Mesendoderm (in vitro differentiated cells): ENCODE measurements at places on chromosomes 13 and 19.
A peak's percentile ranks its signal among the peaks of the same experiment; 100 is the strongest.

DNA sequence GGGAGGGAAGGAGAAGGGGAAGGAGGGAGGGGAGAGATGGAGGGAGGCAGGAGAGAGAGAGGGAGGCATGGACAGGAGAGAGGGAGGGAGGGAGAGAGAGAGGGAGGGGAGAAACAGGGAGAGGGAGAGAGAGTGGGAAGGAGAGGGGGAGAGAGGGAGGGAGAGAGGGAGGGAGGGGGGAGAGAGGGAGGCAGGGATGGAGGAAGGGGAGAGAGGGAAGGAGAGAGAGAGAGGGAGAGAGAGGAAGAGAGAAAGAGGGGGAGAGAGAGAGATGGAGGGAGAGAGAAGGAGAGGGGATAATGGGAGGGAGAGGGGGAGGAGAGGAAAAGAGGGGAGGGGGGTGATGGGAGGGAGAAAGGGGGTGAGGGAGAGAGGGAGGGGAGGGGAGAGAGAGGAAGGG is 86.8 kb upstream of the VSTM2B start:
- H3K4me1 ChIP-seq, result no peaks in the 10 kb centered on the region
- H3K27ac ChIP-seq, result no peak overlapping the region
- no peak for DNase-seq
- H3K27me3 ChIP-seq, result no peaks in the 10 kb centered on the region

- no peaks in the 10 kb centered on the region for H3K27me3 ChIP-seq
- no peak for DNase-seq
- H3K4me1 ChIP-seq, result peaks cover 4% of the 10 kb centered on the region
- H3K27ac ChIP-seq, result no peak overlapping the region
Measured at GRCh38 chr13:75633285-75633684, 2.8 kb upstream of the LMO7 start.

DNA sequence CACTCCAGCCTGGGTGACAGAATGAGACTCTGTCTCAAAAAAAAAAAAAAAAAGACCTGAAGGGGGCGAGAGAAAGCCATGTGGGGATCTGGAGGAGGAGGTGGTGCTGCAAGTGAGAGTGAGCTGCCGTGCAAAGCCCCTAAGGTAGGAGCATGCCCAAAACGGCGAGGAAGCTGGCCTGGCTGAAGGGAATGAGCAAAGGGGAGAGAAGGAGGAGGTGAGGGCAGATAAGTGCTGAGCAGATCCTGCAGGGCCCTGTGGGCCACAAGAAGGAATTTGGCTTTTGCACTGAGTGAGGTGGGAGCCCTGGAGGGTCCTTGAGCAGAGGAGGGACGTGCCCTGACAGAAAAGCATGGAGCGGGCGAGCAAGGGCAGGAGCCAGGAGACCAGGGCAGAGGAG is 19.4 kb upstream of the ADGRE5 start:
- DNase-seq, result peak; percentile 89
- no peak overlapping the region for H3K4me3 ChIP-seq
- no peak overlapping the region for H3K27ac ChIP-seq

- no peak overlapping the region for H3K27ac ChIP-seq
- no peaks in the 10 kb centered on the region for H3K4me1 ChIP-seq
- H3K36me3 ChIP-seq, result no peaks in the 10 kb centered on the region
- DNase-seq, result no peak
Measured at GRCh38 chr19:18262144-18262543, 12.1 kb downstream of the IQCN start.

DNA sequence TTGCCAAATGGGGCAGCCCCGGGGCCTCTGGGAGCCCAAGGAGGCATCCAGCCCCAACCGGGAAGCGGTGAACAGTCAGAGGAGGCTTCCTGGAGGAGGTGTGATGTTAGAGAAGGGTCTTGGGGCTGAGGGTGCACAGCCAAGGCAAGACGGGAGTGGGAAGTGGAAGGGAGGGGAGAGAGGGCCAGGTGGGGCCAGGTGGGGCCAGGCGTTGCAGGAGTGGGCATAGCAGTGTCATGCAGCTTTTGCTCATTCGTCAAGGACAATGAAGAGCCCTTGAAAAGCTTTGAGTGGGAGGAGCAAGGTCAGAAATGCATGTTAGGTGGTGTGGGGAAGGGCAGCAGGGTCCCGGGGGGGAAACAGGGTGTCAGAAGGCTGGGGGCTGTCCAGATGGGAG is 1.8 kb downstream of the FBN3 start:
- no peak for DNase-seq
- no peaks in the 10 kb centered on the region for H3K36me3 ChIP-seq
- peaks cover 5% of the 10 kb centered on the region for H3K4me1 ChIP-seq
- no peaks in the 10 kb centered on the region for H3K27me3 ChIP-seq
- H3K27ac ChIP-seq, result no peak overlapping the region
